GM03348 (cell line): ENCODE measurements at places on chromosomes 13 and 19.

DNA sequence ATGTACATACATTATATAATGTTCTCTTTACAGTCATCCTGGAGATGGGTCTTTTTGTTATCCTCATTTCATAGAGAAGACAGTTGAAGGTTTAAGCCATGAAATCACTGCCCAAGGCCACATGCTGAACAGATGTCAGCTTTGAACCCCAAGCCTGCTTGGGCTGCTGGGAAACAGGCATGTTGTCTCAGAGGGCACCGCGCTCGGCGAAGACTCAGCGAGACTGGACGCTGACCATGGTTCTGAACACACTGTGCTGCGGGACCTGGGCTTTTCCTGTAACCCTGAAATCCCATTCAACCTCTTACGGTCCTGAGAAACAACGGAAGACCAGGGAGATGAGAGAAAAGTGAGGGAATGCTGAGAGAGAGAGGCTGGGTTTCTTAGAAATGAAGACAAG, 27.3 kb downstream of the LRFN3 start:
- DNase-seq: peak; percentile 65

DNA sequence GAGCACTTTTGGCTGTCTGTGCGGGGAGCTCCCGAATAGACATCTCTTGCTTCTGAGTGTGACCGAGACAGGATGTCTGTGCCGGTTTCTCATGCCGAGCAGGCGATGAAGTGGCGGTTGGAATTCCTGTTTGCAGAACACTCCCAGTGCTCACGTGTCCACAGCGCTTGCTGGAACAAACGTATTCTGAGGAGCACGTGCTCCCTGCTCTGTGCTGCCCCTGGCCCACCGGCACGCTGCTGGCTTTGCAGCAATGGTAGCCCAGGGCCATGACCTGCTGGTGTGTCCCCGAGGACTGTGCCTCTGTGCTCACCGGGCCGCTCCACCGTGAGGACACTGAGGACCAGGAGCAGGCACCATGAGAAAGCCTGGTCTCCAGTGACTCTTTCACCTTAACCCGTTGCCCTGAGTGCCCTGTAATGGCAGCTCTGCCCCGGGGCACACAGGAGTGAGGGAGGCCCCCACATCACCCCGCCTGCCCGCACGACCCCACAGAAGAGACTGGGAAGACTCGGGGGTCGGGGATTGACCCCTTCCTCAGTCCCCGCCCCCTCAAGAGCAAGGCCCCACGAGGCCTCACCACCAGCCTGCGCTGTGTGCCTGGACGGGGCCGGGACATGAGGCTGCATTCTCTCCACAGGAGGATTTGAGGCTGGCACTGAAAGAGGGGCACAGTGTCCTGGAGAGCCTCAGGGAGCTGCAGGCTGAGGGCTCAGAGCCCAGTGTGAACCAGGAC, 40.0 kb upstream of the F7 start:
- no peak for DNase-seq

DNA sequence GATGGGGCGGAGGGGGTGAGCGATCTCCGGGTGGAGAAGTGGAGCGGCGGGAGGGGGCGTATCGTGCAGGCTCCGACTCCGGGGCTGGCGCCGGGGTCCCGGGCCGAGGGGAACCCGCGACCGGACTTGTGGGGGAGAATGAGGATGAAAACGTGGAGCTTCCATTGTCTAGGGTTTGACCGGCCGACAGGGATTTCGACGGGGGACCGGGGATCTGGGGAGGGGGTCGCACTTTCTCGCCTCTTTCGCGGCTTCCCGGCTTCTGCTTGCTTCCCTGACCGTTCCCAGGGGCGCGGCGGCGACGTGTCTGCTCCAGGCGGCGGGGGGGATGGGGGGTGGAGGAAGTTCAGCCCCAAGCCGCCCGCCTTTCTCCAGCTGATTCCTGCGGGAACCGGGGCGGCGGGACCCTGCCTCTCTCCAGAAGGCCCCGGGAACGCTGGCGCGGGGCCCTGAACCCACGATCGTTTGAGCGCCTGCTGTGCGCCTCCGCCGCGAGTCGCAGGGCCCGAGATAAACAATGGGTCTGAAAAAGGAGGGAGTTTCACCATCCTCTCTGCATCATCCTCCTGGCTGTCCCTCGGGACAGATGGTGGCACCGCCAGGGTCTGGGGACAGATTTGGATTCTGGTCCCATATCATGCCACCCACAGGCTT, 790 bp downstream of the TPM4 start:
- peak; percentile 63 for DNase-seq

DNA sequence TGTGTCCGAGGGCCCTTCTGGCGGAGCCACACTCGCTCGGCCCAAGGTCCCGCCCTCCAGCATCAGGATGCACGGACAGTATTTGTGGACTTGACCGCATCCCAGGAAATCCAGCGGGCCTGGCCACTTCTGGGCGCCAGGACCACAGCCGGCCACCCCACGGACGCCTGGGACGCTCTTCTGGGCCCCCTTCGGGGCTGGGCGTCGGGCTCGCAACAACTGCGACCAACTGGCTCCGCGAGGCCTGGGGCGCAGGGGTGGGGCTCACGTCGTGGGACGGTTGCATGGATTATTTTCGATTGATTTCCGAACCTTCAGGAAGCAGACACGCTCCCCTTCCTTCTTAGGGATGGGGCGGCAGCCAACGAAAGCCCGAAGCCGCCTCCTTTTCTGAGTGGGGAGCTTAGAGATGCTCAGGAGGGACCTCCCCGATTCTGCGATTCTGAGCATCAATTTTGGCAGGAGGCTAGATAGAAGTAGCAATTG, 521 bp upstream of the NUP58 start:
- DNase-seq: peak; percentile 47

DNA sequence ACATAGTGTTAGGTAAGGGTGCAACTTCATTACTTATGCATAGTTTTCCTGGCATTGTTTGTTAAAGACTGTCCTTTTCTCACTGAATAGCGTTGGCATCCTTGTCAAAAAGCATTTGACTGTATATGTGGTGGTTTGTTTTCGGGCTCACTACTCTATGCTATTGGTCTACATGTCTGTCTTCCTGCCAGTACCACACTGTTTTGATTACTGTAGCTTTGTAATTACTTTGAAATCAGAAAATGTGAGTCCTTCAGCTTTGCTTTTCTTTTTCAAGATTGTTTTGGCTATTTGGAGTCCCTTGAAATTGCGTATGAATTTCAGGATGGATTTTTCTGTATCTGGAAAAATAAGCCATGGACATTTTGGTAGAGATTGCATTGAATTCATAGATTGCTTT, 56.0 kb downstream of the IFT88 start:
- no peak for DNase-seq

DNA sequence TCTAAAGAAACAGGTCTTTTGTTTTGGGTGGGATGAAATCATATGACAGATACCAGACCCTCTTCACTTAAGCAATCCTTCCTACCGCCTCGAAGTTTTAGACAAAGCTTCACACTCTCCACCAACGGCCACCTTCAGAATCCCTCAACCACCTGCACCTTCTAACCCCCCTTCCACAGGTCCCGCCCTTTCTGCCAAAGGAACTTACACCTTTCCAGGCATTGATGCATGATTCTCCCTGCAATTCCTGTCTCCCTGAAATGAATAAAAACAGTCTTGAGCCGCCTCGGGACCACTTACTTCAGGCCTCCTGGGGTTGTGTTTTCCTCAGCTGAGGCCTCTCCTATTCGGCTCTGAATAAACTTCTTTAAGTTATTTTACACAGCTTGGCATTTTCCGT, 859 bp downstream of the ZNF433 start:
- peak; percentile 21 for DNase-seq

DNA sequence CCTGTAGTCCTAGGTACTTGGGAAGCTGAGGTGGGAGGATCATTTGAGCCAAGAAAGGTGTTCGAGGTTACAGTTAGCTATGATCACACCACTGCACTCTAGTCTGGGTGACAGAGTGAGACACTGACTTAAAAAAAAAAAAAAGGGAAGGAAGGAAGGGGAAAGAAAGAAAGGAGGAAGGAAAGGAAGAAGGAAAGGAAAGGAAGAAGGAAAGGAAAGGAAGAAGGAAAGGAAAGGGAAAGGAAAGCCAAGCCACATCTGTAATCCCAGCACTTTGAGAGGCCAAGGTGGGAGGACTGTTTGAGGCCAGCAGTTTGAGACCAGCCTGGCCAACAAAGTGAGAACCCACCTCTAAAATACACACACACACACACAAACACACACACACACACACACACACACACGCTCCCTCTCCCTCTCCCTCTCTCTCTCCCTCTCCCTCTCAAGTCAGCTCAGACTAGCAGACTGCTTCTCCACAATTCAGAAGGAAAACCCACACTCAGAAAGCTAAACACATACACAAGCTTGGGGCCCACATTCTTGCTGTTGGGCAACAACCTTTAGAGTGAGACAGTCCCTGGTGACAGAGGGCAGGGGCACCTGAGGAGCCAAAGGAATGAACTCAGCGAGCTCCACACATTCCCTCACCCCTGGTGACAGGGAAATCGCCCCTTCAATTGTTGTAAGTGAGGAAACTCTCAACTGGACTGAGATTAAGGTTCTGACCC, 2.7 kb downstream of the ZNF709 start:
- no peak for DNase-seq

GRCh38 chr19:2010135-2010668, 5.3 kb downstream of the BTBD2 start:
- peak; percentile 3 for DNase-seq

DNA sequence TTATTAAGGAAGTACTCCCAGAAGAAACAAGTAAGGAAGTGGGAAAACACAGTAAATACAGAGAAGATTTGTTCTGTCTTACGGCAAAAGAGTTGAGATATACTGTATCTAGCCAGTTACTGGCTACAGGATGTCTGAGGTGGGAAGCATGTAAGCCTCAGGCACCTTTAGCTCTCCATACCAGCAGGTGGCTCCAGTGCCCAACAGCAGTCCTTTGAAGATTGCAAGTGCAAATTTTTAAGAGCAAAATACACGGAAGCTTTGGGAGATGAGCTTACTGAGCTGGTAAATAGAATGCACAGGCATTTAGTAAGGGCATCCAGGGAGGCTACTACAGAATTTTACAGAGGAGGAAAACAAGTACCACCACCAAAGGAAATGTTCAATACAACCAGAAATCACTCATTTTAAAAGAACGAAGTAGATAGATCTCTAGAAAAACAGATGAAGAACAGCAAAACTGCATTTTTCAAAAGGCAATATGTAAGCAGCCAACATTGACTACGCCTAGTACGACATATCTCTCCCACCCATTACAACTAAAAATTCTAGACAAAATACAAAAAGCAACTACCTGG, 57.9 kb upstream of the VSTM2B start:
- peak; percentile 1 for DNase-seq
